Nucleus accumbens (tissue), 56 donors: ENCODE measurements at places on chromosomes 1 and 21.

DNA sequence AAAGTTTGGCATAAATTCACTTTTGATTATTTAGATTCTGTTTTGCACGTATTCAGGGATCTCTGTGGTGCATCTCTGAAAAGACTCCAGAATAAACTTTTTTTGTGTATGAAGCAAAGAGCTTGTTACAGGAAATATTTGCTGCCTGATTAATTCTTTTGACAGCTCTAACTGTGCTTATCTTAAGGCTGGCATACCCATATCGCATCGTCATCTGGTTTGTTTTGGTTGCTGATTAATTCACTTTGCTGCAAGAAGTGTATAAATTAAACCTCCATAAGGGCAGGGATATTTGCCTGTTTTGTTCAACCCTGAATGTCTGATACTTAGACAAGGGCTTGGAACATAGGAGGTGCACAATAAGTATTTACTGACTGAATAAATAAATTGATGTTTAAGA lies 17.5 kb upstream of the DUSP10 start:
- DNase-seq = no peak

GRCh38 chr1:208670778-208671177 lies 426.6 kb upstream of the PLXNA2 start:
- no peak for DNase-seq

GRCh38 chr1:12178511-12178910 lies 11.7 kb downstream of the TNFRSF1B start:
- DNase-seq = no peak

GRCh38 chr1:171844381-171844780 lies 3.1 kb downstream of the DNM3 start:
- no peak for DNase-seq

GRCh38 chr1:230793463-230793745 lies 46.2 kb downstream of the CAPN9 start:
- no peak for DNase-seq

DNA sequence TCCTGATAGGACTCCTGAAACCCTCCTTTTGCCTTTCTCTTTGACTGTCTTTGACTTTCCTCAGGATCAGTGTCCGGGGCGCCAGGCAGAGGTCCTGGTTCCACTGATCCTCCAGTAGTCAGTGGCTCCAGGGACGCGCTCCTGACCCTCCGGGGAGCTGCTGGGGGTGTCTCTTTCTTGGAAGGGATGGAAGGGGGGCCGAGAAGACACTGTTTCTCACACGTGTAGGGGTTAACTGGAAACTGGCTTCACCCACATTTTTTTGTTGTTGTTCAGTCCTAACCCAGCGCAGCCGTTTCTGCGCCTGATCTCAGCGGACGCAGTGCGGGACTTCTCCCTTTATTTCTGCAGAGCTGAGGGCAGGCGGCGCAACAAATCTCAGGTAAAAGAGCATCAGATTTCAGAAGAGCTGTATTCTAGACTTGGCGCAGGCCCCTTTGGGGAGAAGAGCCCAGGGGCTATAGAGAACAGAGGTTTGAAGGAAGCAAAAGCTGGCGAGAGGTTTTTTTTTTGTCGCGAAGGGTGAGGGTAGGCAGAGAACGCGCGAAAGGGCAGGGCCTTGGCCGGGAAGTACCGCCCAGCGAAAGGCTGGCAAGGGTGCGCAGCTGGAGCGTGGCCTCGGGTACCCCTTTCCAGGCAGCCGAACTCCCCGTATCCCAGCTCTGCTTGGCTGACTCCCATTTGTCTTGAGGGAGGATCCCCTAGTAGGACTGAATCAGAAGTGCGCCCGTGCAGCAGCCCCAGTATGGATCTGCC lies 4.3 kb upstream of the LHX9 start:
- DNase-seq = no peak

DNA sequence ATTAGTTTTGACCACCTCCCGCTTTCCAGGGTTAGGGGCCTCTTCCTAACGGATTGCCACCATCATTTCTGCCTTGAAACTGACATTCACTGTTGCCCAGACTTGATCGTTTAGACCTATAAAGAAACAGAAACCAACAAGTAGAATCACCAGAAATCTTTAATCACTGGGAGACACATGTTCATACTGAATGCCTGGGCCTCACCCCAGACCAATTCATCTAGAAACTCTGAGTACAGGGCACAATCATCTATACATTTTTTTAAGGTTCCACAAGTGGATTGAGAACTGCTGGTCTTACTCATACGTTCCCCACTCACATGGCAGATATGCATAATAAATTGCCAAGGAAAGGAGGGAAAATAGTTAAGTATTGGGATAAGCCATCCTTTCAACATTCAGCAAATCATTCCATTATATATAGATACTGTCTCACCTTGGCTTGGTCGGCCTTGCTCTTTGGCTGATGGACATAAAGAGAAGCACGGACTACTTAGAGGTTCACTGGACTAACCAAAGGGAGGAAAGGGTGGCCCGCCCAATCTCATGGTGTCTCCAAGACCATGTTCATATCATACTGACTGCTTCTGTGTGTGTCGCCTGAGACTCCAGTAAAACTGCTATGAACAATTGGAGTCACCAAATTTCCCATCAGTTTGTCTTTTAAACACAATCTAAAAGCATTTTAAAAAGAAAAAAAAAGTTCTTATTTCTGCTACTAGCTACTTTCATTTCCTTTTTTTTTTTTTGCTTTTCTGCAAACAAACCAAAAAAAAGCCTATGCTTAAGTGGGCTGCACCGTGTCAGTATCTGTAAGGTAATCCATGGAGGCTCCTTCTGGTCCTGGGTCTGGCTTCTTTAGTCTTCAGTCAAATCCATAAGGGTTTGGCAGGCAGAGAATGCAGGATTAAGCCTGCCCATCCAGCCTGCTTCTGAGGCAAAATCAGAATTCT lies 9.4 kb upstream of the TARBP1 start:
- DNase-seq = no peak

DNA sequence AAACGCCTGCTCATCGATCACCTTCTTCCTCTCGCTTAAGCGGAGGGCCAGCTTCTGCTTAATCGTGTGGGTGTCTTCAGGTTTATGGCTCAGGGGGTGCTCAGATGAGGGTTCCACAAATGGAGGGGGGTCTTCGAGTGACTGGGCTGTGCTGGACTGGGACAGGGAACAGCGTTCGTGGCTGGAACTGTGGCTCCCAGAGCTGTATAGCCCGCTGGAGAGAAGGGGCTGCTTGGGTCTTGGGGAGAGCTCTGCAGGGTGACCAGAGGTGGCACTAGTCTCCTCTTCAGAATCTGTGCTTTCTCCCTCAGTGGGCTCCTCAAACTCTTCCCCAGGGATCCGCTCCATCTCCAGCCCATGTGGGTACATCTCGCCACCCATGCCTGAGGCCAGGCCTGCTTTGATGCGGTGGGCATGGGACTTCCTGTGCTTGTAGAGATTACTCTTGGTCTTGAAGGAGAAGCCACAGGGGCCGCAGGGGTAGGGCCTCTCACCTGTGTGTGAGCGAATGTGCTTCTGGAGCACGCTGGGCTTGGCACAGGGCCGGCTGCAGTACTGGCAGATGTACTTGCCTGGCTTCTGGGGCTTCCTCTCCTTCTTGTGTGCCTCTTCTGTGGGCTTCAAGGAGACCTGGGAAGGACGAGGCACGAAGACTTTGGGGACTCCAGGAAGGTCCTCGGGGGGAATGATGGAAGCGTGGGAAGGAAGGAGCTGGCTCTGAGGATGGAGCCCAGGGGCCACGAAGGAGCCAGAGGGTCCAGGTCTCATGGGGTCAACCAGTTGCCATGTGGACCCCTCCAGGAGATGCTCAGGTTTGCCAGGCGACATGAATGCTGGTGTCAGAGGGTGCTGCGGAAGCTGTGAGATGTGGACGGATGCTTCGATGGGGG lies 99.4 kb upstream of the EDN2 start:
- no peak for DNase-seq

- no peak for DNase-seq
These were observed 91.2 kb upstream of the FAM78B start for GRCh38 chr1:166258017-166258416.

- no peak for DNase-seq
These were observed 211.0 kb downstream of the PTPRU start for GRCh38 chr1:29447368-29447767.

DNA sequence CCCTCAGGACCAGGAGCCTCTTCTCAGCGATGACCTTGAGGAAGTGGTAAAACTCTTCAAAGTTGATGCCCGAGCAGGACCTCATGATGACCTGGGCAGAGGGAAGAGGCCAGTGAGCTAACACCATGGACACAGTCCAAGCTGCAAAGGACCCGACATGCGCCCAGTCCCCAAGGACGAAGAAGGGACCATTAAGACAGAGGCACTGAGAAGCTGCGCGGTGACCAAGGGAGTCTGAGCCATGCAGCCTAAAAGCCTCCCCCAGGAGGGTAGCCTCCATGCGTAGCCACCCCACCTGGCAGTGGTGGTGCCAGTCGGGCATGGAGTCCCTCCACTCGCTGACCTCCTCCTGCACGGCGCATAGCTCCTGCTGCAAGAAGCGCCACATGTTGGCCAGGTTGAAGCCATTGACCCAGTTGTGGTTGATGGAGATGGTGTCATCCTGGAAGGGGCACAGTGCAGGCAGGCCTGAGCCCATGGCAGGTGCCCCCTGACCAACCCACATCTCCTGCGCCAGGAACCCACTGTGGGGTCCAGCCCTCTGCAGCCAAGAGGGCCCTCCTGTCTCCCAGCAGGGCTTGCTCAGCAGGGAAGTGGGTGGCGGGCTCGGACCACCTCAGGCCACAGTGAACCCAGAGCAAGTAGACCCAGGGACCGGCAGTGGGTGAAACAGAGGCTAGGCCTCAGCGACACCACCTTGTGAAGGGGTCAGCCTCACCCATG lies 2.4 kb downstream of the JMJD4 start:
- DNase-seq = no peak

- no peak for DNase-seq
These were observed 32.3 kb upstream of the LRRC8C start for GRCh38 chr1:89600451-89601224.

DNA sequence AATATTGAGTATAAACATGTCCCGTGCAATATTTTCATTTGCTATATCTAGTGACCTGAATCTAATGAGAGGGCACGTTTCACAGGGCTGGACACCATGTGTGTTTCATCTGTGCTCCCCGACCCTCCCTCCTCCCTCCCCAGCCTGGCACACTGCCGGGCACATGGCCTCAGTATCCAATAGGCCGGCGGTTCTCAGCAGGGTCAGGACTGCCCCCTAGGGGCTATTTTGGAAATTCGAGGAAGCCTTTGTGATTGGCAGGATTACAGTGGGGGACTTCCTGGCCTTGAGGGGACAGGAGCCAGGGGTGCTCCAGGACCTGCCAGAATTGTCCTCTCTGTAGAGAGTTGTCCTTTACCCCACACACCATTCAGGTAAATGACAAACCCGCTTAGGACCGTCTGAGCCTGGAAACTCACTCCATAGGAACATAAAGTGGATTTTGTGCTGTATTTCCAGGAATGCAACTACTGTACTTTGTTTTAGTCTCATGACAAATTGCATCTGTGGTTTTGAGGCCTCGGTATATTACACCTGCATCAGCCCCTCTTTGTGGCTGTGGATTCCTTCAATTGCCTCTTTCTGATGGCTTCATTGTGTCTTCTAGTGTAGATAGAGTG lies 109.5 kb upstream of the SIM2 start:
- DNase-seq = no peak

GRCh38 chr1:226730836-226731235 lies 8.2 kb downstream of the ITPKB start:
- DNase-seq = no peak

GRCh38 chr1:152112101-152112884 lies 3.0 kb downstream of the TCHH start:
- peak; percentile 60 for DNase-seq

GRCh38 chr1:209645574-209646452 lies 6.4 kb downstream of the LAMB3 start:
- no peak for DNase-seq

- no peak for DNase-seq
These were observed 4.7 kb downstream of the FMOD start for GRCh38 chr1:203346060-203346768.

- no peak for DNase-seq
These were observed 30.2 kb upstream of the DISC1 start for GRCh38 chr1:231596337-231596791.

DNA sequence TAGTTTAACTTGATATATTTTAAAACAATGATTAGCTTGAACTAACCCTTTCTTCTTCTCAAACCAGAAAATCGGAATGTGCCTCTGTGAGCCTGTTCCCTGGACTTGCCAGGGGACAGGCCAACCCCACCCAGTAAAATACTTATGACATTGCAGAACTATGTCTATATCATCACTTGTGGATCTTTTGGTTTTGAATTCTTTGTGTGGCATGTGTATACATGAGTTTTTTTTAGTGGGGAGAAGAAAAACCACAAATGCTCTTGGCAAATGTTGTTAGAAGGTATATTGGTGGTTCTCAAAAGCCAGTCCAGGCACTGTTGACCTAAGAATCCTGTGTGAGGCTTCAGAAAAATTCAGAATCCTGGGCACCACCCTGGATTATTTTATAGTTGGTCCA lies 347.4 kb downstream of the SIPA1L2 start:
- DNase-seq = no peak

GRCh38 chr21:36717976-36718375 lies 19.1 kb downstream of the SIM2 start:
- DNase-seq = no peak

DNA sequence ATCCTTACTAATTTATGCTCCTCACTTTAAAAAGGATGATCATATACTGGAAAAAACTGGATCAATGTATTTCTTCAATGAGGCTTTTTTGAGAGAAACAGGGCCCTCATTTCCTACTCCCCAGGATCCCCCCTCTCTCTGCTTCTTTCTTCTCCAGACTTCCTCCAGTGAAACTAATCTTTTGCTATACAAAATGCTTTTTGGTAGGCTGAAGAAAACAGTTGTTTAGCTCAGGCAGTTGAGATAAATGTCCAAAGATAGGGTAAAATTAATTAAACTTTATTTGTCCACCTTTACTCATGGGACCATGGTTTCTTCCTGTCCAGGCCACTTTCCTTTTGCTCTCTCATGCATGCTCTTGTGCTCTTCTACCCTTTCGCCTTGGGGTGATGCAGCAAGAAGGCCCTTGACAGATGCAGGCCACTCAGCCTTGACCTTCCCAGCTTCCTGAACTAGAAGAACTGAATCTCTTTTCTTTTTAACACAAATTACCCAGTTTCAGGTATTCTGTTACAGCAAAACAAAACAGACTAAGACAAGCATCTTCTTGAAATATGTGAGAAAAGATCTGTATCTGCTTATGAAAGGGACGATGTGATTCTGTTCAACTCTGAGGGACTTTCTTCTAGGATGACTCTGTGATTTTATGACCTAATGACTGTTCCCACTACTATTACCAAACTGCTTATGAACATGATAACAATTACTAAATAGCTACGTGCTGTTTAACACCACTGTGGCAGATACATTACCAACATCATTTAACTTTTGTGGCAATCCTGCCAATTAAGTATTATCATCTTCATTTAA lies 63.7 kb downstream of the NVL start:
- no peak for DNase-seq
